NCI-H2029 (cell line): ENCODE measurements at places on chromosomes 3 and 15.

- no peak for DNase-seq
These were observed 63.1 kb upstream of the TSEN2 start for GRCh38 chr3:12421132-12421531.

- no peak for DNase-seq
These were observed 31.0 kb downstream of the CEP63 start for GRCh38 chr3:134516905-134517304.

DNA sequence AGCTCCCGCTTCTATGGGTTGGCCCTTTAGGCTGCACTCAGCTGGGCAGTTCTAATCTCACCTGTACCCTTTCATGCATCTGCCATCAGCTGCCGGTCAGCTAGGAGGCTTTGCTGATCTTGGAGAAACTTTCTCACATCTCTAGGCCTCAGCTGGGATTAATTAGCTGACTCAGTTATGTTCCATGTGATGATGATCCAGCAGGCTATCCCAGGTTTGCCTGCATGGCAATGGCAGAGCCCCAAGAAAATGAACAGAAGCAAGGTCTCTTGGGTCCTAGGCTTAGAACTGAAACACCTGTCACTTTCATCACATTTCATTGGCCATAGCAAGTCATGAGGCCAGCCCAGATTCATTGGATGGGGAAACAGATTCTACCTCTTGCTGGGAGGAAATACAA is 304.6 kb upstream of the TBC1D5 start:
- no peak for DNase-seq

DNA sequence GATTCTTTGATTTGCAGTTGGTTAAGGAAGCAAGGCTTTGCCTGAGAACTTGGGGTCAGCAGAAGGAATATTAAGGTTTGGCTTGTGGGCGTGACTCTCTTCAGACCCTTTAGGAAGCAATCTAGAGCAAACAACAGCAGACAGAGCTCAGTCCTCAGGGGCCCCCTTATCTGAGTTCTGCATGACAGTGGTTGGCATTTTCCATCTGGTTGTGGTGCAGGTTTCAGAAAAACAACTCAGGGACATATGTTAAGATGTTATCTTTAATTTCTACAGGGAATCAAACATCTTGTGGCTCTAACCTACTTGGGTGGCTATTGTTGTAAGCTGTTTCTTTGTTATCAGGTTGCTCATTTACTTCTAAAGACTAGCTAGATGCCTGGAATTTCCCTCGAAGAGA is 141.4 kb downstream of the VPS8 start:
- DNase-seq: no peak

- no peak for DNase-seq
These were observed 775.9 kb downstream of the AGBL1 start for GRCh38 chr15:86855307-86856291.

DNA sequence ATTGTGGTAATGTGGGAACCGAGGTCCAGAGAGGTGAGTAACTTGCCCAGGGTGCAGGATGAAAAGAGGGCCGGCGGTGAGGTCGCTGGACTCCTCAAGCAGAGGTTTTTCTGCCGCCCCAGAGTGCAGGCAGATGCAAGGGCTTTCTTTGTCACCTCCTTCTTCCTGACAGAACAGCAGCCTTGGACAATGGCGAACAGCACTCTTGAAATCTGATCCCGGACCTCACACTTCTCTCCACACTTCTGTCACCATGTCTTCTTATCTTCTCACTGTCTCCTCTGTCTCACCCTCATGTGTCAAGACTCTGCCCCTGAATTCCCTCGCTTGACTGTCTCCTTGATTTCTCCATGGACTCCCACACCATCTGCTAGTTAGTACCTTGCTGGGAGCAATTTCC is 15.4 kb upstream of the VPS8 start:
- peak; percentile 4 for DNase-seq

DNA sequence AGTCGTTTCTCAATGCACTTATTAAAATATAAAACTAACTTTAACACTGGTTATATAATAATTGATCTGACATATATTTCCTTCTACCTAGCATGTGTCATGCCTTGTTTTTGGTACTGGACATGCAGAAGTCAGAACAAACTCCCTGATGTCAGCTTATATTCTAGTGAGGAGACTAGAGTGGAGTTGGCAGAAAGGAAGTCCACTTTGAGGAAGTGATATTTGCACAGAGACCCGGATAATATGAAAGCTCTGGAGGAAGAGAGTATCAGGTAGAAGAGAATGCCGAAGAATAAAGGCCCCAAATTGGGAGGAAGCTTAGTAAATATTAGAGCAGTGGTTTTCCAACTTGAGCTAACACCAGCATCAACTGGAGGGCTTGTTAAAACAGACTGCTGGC is 24.6 kb upstream of the ZNF280D start:
- no peak for DNase-seq

GRCh38 chr3:126536126-126536525 is 12.2 kb downstream of the CHST13 start:
- no peak for DNase-seq

DNA sequence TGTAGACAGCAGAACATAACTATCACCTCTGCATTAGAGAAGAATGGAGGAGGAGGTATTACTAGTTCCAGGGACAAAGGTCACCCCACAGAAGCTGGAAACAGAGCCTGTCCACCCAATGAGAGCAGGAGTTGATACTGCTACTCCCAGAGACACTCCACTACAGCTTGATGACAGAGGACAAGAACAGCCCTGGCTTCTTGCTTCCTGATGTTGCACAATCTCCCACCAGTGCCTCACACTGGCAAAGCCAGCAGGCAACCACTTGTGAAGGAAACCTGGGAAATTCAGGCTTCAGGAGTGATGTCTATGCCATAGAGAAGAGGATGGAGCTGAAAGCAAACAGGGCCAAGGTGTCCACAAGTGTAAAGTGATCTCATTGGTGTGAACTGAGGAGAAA is 78.0 kb upstream of the POU1F1 start:
- no peak for DNase-seq

- DNase-seq: no peak
These were observed 26.8 kb downstream of the POLG start for GRCh38 chr15:89307791-89308190.

GRCh38 chr3:149581248-149581647 is 76.6 kb downstream of the WWTR1 start:
- no peak for DNase-seq

- no peak for DNase-seq
These were observed 128.7 kb downstream of the GHSR start for GRCh38 chr3:172319595-172319994.

- DNase-seq: no peak
These were observed 31.1 kb downstream of the SLC28A1 start for GRCh38 chr15:84915606-84915958.

DNA sequence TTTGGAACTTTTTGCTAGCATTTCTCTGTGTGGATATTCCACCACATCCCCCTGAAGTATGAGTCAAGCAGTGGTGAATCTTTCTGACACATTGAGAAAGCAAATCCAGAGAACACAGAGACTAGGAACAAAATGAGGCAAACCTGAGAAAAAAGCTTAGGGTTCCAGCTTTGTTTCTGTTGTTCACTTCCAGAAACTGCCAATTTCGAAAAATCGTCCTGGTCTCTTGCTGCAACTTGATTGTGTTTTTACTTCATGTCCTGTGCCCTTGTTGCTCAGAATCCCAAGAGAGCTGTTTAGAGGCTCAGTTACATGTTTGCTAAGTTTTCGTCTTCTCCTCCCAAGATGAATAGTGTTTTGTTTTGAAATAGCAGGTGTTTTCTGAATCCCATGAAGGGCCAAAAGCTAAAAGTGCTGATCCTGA is 13.7 kb downstream of the MAP2K1 start:
- no peak for DNase-seq

DNA sequence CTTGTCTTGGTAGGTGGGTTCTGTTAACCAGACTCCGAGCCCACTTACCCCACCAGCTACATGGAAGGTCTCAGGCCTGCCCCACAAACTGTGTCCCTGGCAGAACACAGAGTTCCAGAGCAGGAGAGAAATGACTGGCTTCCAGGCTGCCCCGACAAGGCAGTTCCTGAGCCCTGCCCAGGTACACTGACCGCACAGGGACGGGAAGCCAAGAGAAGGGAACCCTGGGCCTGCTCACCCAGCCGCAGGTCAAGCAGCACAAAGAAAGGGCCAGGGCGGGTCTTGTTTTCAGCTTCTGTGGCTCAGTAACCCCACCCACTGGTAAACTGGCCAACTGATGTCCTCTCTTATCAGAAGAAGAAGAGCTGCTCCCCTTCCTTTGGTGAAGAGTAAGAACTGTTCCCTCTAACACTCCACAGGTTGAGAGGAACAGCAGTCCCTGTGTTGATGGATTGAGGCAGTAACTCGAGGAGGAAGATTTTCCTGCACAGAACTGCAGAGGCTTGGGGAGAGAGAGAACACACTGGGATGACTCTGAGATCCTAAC is 68.4 kb downstream of the CRTC3 start:
- DNase-seq: no peak

DNA sequence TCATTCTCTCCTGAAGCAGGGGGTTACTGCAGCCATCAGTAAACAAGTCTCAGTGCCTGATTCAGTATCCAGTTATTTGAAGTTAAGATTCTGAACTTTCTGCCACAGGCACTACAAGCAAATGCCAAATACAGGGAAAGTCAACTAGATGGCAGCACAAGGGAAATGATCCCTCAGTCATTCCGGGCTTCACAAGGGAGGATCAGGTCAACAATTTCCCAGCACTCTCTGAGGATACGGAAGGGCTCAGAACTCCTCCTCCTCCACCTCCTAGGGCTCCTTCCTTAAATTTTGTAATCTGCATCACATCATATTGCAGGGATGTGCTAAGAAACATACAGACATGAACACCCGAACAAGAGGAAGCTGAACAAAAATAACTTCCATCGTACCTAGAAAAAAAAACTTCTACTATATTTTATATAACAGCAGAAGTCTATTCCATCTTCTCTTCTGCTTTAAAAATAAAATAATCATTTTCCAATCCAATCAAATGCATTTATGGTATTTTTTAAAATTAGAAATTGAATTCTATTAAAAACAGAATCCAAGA is 187.1 kb downstream of the FMN1 start:
- no peak for DNase-seq

- DNase-seq: peak; percentile 97
These were observed 48.1 kb downstream of the SH3BP5 start for GRCh38 chr3:15284121-15284889.

DNA sequence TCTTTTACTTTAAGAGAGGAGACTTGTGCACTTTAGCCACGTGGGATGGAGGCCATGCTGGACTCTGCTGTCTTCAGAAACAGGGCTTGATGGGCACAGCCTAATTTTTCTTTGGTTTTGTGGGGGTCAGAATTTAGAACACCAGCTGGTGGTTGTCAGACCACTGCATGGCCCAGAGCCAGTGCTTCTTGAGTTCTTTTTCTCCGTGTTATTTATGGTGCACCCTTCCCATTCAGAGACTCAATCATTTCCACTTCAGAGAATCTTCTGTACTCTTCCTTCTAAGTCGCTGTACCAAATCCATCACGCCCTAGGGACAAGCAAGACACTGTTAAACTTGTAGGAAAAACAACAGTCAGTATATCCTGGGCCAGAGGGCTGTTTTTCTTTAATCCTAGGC is 20.1 kb downstream of the PRR23A start:
- DNase-seq: no peak

DNA sequence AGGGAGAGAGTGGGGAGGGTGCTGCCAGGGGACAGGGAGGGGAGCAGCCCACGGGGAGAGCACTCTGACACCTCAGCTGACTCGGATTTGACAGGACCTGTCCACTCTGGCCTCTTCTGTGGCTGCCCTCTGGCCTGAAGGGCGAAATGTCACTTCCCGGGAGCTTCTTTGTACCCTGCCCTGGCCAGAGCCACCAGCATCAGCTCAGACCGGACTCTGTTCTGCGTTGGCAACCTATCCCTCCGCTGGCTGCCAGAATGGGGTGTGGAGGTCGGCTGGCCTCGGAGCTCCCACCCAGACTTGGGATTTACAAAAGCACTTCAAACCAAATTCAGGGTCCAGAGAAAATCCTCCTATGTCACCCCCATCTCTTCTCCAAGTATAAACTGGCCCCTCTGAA is 336.7 kb upstream of the FRG2C start:
- DNase-seq: no peak

- DNase-seq: no peak
These were observed 294.9 kb downstream of the SHQ1 start for GRCh38 chr3:72553298-72553697.

- DNase-seq: no peak
These were observed 152.3 kb downstream of the MCTP2 start for GRCh38 chr15:94383706-94384105.

DNA sequence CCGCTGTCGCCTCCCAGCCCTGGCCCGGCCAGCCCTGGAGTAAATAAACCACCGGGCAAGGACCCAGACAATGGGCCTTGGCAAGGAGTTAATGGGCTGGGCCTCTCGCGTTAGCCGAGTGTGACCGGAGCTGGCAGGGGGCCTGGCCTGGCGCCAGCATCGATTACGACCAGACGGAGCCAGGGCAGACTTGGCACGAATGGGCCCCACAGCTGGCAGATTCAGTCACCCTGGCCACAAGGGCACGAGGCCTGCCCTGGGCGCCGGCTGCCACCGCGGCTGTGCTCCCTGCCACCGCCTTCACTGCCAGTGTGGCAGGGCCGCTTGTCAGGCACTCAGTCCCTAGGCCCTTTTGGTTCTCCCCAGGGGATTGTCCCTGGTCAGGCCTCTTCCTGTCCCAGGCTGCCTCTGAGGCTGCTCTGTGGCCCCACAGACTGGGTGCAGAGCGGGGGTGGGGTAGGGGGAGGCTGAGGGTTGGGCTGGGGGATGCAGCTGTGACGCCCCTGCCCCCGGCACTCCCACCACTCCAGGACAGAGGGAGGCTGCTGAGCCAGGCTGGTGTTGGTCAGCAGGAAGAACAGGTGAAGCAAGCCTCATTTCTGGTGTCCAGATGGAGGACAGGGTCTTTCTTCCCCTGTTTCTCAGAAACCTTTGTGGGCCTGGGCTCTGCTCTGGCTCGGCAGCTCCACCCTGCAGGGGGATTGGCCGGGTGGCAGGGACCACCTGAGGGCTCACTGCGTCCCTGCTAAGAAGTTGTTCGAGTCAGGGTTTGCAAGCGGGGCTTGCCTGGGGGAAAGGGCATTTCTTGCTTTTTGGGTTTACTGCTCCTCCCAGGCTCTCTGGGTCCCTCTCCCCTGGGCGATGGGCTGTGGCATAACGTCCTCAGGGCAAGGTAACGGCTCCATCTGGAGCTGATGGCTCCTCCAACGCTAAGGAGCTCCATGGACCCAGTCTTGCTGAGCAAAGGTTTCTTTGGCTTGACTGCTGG is 30.5 kb upstream of the SRP14 start:
- peak; percentile 91 for DNase-seq

GRCh38 chr3:150876611-150877265 is 28.5 kb downstream of the MINDY4B start:
- DNase-seq: no peak

GRCh38 chr3:5426094-5426883 is 238.8 kb downstream of the EDEM1 start:
- DNase-seq: peak; percentile 80

GRCh38 chr3:33315826-33316225 is 38.6 kb downstream of the FBXL2 start:
- DNase-seq: no peak

DNA sequence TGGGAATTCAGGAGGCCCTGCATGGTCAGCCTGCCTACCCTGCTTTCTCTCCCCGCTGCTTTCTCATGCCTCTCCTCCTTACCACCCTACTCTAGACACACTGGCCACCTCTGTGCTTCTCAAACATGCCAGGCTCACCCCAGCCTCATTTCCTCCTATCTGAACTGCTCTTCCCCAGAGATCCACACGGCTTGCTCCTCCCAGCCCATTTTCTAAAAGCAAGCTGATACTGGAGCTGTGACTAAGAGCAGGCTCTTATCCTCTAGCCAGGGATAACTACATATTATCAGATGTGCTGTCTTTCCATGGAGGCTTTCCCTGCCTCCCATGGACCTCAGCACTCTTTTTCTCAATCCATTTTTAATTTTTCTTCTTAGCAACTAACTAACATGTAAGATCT is 85.9 kb downstream of the BOC start:
- DNase-seq: no peak
